ENCODE measurements at places on chromosomes 4 and X.

GRCh38 chr4:144646523-144647094, 653 bp downstream of the HHIP start:
- DNase-seq = no peak

GRCh38 chr4:180106122-180106521, 2137.1 kb upstream of the TENM3 start:
- no peak for DNase-seq

- peak; percentile 32 for DNase-seq
These were observed 64.3 kb downstream of the TMEM131L start for GRCh38 chr4:153530284-153530999.

GRCh38 chrX:37697169-37697760, 11.7 kb downstream of the XK start:
- no peak for DNase-seq

DNA sequence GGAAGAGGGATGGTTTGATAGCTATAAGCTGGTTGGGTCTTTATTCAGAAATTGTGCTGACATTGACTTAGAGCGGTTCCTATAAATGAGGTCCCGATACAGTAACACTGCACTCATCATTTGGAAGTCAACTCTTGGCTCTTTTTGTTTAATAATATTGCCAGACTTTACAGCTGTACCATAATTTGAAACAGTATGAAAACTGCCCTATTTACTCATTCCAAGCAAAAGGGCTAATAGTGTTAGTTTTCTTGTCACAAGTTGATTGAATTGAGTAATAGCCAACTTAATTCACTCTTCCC, 128.4 kb upstream of the LIMCH1 start:
- no peak for DNase-seq

GRCh38 chr4:168797194-168797593, 212.9 kb downstream of the CBR4 start:
- no peak for DNase-seq

- no peak for DNase-seq
These were observed 35.6 kb downstream of the FRMPD3 start for GRCh38 chrX:107485013-107485412.

GRCh38 chr4:110780538-110780937, 157.7 kb upstream of the PITX2 start:
- DNase-seq = no peak

DNA sequence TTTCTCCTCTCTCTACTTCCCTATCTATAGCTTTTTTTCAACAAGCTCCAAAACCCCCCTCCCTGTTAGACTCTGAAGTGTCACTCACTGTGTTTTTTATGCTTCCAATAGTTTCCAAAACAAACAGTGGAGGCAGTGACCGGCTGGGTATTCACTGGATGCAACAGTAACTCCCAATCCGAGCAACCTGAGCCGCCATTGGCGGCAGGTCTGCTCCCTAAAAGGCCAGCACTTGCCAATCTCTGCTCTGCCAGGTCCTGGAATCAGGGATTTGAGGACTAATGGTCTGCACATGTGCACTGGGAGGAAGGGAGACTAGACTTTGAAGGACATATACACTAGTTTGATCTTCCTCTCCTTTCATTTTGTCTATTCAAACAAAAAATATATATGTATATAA, 7.1 kb downstream of the TBX22 start:
- no peak for DNase-seq

DNA sequence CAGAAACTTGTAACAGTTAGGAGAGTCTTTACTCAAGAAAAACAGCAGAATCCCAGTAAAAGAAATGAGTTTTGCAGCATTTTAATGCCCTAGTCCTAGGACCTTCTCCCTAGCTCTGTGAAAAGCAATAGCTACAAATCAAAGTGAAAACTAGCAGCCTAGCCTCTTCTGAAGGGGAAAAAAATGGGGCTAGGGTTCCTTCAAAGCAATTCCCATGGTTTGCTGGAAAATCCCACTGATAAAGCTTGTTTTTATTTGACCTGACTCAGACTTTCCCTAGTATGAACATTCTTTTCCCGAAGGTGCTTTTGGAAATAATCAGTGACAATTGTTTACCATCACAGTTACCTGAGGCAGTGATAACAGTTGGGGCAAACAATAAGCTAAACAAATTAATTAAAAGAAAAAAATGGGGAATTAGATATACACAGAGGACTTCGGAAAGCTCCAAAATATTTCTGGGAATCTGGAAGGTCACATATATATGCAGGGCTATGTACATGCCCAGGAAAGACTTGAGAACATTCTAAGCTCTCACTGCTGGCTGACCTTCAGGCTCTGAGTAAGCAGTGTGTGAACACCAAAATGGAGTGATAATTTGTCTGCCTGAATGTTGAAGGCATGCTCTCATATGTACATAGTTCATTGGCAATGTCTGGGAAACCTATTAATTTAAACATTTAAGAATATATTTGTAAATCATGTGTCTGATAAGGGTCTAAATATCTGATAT, 285.9 kb downstream of the KCTD8 start:
- no peak for DNase-seq

DNA sequence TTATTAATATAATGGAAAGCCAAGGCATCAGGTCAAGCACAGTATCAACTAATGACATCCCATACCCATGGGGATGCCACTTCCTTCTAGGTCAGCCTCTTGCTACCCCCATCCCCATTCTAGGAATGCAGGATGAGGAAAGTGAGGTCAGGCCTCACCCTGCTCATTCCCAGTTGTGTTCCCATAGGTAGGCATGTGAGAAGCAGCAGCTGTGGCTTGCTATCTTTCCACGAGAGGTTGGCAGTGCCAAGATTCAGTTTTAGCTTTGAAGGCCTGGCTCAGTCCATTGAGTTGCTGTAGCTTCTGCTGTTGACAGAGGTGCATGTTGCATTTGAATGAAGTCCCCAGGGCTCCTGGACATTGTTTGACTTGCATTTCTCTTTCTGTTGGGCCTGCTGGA, 15.5 kb downstream of the LONRF3 start:
- DNase-seq = no peak

DNA sequence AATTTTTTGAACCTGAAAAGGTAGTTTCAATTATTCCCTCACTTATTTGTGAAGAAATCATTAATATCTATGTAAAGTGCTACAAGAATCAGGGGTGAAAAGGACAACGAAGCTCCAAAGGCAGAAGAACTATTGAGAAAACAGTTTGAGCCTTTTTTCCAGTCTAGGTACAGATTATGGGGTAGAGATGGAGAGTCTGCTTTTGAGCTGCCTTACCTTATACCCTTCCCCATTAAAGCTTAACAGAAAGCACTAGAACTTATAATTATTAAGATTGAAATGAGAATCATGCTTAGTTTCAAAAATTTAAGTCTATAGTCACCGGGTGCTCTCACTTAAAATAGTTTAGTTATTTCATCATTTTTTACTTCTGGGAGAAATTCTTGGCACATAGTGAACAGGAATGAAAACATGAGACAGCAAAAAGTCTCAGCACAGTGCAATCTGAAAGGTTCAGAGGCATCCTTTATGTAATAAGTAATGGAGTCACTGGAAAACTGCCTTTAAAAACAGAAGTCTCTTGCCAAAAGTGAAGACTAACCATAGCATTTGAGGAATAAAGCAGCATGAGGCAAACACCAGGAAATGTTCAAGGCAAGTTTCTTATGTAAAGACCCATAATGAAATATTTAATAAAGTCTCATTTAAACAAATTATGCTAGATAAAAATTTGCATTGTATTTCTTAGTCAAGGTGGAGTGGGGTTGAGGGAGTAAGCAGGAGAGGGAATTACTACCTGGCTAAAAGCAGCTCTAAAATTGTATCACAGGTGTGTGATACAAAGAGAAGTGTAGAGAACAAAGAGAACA, 5.1 kb upstream of the DCLK2 start:
- no peak for DNase-seq

GRCh38 chr4:151231915-151232595, 44.9 kb upstream of the PRSS48 start:
- DNase-seq = no peak

DNA sequence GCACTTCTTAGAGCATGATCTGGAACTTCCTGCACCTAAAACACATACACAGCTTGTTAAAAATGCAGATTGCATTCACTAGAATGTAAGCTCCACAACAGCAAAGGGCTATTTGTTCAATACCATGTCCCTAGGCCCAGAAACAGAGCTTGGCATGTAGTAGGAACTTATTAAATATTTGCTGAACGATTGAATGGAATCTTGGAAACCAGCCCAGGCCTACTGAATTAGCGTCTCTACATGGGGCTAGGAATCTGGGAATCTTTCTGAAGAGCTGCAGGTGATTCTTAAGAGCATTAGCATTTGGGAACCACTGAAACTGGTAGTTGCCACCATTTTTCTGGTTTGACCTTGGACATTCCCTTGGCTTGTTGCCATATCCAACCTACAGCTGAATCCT, 234.1 kb downstream of the STIM2 start:
- no peak for DNase-seq

DNA sequence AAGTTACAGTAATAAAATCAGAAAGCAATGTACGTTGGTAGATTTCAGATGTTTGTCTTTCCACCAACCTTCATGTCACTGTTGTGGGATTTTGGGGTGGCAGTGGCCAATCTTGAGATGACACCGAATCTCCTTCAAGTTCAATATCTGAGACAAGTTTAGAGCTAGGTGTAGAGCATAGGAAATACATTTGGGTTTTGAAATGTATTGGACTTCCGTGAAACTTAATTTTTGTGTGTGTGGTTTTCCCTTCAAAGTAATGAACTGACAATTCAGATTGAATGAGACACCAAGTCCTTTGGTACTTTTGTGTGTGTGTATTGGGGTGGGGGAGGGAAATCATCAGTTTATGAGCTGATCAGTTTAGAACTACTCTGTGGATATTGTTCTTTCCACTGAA, 1.8 kb downstream of the WDR44 start:
- DNase-seq = peak; percentile 27

DNA sequence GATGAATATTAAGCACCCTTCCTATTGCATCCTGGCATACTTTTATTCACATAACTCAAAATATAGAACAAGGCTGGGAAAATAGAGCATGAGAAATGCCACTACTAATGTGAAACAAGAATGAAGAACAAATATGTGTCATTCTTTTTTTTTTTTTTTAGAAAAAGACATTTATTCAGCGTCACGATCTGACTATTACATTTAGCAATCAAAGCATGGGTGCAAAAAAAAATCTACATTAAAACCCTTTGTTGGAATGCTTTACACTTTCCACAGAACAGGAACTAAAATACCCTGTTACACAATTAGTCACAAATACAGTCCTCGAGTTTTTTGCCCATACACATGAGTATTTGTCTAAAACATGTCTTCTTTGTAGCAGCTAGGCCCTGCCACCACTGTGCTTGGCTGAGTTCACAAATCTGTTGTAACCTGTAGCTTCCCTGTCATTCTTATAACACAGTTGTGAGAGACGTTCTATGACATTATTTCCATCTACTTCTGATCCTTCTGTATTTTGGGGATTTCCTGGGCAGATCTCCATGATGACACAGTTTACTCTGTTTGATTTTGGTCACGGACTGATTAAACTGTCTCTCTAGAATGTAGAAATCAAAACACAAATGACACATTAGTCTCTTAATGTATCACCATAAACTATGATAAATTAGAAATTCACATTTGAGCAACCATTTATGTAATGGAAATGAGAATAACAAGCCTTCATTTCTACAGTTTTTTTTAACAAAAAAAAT, 9.4 kb upstream of the TET2 start:
- no peak for DNase-seq

DNA sequence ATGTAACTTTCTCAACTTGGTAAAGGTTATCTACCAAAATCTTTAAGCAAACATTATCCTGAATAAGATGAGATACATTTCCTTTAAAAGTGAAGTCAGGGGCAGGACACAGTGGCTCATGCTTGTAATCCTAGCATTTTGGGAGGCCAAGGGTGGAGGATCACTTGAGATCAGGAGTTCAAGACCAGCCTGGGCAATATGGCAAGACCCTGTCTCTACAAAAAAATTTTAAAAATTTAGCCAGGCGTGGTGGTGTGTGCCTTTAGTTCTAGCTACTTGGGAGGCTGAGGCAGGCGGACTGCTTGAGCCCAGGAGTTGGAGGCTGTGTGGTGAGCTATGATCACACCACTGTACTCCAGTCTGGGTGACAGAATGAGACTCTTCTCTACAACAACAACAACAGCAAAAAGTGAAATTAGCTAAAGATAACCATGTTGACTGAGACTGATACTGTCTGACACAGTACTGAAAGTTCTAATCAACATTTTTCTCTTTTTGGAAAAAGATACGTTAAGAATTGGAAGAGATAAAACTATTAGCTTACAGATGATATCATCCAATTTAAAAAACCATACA, 4.9 kb downstream of the DCAF16 start:
- DNase-seq = no peak

GRCh38 chr4:48985976-48986653, at the start of gene CWH43:
Gene CWH43, plus strand, starts transcription at chr4:48986275. Its CDS starts 155 bp downstream, at chr4:48986430.
- no peak for DNase-seq

DNA sequence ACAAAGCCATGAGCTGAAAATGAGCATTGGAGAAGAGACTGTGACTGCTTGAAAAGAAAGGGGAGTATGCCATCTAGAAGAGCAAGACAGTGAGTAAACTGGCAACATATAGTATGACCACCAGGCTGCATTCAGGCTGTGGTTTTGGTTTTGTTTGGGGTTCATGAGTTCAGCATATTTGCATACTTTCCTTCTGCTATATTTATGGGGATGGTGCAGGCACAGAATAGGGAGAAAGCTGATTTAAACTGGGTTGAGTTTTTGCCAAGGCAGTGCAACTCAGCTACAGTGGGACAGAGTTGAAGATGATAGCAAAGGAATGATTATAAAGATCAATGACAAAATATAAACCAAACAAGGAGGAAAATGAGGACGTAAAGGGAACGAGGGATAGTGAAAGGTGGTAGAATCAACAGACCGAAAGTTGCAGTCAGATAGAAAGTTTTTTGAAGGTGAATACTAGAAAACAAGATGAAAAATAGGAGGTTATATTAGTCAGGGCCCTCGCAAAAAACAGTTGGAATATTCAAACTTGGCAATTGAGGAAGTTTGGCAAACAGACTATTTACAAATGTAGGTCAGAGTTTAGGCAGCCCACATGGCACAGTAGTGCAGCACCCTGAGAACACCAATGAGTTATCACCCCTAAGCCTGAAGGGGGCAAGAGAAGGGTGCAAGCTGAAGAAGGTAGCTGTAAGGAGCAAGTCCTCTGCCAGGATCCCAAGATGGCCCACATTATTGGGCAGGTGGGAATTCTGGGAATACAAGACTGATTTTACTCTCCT, 114.8 kb upstream of the MAP9 start:
- no peak for DNase-seq

All from CD4-positive, alpha-beta T cell treated with Interleukin-17A for 1 hour (primary cell).